ENCODE measurements at places on chromosomes 2 and 18. TPM values are rescaled to one million over a fixed set of nuclear protein-coding genes. Genes with fewer than 3 reads are reported as not detected.
A peak's percentile ranks its signal among the peaks of the same experiment; 100 is the strongest.

The STAT4 gene
- polyA plus RNA-seq, result 2.8 TPM

The PJVK gene
- polyA plus RNA-seq, result 1.0 TPM

The PTPN2 gene
- 30.3 TPM for polyA plus RNA-seq

The GYPC gene
- polyA plus RNA-seq, result 43.9 TPM

- DNase-seq, result no peak
- no peak overlapping the region for H3K27ac ChIP-seq
- peaks cover 3% of the 10 kb centered on the region for H3K36me3 ChIP-seq
- peaks cover 74% of the 10 kb centered on the region for H3K4me1 ChIP-seq
- H3K27me3 ChIP-seq, result no peaks in the 10 kb centered on the region
- no peak overlapping the region for H3K4me3 ChIP-seq
These were observed 9.1 kb downstream of the ITM2C start for GRCh38 chr2:230873661-230874401.

DNA sequence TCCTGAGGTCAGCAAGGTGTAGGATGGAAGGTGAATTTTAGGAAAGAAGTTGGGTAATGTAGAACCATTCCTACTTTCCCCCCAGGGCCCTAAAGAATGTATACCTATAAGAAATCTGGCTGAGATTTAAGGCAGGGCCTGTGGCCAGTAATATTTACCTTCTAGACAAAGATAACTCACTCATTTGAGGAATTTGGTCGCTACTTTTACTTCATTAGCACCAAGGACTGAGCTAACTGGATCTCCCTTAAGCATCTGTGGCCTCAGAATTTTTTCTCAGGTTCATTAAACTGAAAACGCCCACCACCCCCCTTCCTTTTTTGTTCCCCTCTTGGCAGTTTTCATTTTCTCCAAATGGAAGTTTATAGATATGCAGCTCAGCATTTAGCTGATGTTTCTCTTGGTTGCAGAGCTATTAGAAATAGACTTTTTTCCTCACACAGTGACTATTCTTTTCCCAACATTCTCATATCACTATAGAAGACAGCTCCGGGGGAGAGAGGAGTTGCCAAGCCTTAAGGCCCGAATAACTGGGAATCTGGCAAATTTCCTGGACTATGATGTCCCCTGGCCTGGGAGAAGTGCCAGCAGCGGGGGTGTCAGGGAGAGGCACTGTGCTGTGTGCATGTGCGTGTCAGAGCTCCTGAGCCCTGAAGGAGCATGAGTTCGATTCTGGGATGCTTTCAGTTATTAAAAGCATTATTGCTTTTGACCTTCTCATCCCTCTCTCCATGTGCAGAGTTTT is 310.9 kb downstream of the PRKCE start:
- no peak overlapping the region for H3K27ac ChIP-seq
- DNase-seq, result no peak
- H3K4me3 ChIP-seq, result no peak overlapping the region
- no peaks in the 10 kb centered on the region for H3K36me3 ChIP-seq
- peaks cover 32% of the 10 kb centered on the region for H3K4me1 ChIP-seq
- H3K27me3 ChIP-seq, result no peaks in the 10 kb centered on the region

GRCh38 chr18:60228609-60229595 is 143.7 kb downstream of the MC4R start:
- H3K4me3 ChIP-seq, result no peak overlapping the region
- H3K27me3 ChIP-seq, result no peaks in the 10 kb centered on the region
- H3K27ac ChIP-seq, result no peak overlapping the region
- no peaks in the 10 kb centered on the region for H3K4me1 ChIP-seq
- DNase-seq, result no peak

DNA sequence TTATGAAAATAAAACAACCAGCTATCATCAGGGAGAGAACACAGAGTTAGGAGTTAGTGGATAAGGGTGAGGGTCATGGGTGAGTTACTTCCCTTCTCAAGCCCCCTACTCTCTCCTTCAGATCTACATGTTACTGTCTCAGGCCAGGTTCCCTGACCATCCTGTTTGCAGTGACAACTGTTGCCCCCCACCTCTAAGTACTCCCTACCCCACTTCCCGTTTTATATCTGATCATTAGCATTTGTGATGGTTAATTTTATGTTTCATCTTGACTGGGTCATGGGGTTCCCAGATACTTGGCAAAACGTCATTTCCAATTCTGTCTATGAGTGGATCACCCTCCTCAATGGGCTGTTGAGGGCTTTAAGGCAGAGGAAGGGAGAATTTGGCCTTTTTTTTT is 32.8 kb upstream of the ATP8B1 start:
- H3K4me3 ChIP-seq, result no peak overlapping the region
- no peaks in the 10 kb centered on the region for H3K27me3 ChIP-seq
- no peaks in the 10 kb centered on the region for H3K36me3 ChIP-seq
- no peak for DNase-seq
- H3K4me1 ChIP-seq, result no peaks in the 10 kb centered on the region

- DNase-seq, result no peak
- H3K4me1 ChIP-seq, result no peaks in the 10 kb centered on the region
- no peaks in the 10 kb centered on the region for H3K27me3 ChIP-seq
- no peak overlapping the region for H3K4me3 ChIP-seq
- no peak overlapping the region for H3K27ac ChIP-seq
These were observed 12.3 kb downstream of the CALCRL start for GRCh38 chr2:187435756-187436155.

DNA sequence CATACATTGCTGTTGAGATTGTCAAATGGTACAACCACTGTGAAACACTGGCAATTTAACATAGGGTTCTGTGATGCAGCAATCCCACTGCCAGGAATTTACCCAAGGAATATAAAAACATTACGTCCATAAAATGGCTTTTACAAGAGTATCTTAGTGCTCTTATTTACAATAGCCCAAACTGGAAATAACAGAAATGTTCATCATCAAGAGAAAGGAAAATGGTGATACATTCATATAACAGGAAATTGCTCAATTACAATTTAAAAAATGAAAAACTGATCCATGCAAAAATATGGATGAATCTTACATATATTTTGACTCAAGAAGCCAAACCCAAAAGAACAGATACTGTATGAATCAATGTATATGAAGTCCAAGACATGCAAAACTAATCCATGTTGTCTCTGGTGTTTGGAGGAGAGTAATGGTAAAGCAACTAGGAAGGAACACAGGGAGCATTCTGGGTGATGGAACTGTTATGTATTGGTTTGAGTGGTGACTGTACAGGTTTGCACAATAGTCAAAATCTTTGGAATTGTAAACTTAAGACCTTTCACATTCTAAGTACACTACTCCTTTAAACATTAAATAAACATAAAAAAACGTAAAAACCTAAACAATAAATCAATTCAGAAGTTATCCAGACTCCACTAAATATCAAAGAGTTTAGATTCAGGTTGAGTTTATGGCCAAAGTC is 104.8 kb upstream of the WDR75 start:
- H3K27me3 ChIP-seq, result no peaks in the 10 kb centered on the region
- DNase-seq, result no peak
- no peaks in the 10 kb centered on the region for H3K4me1 ChIP-seq
- H3K36me3 ChIP-seq, result no peaks in the 10 kb centered on the region
- H3K4me3 ChIP-seq, result no peak overlapping the region

DNA sequence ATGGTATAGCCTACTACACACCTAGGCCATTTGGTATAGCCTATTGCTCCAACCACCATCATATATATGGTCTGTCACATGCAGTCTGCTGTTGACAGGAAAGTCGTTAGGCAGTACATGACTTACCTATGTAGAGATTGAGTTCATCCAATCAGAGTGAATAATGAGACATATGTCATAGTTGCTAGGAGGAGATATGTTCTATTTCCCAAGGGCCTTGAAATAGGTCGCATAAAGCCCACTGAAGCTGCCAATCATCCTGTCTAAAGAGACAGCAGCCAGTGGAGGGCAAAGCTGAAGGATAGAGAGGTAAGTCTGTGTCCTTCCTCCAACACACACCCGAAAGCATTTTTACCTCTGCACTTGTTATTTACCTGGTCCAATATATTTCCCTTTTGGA is 263.4 kb downstream of the PTPRM start:
- no peak overlapping the region for H3K27ac ChIP-seq
- no peak overlapping the region for H3K4me3 ChIP-seq
- no peaks in the 10 kb centered on the region for H3K27me3 ChIP-seq

- H3K4me3 ChIP-seq, result no peak overlapping the region
- H3K27me3 ChIP-seq, result no peaks in the 10 kb centered on the region
- H3K4me1 ChIP-seq, result no peaks in the 10 kb centered on the region
These were observed 26.6 kb downstream of the SPTBN1 start for GRCh38 chr2:54482715-54483114.

DNA sequence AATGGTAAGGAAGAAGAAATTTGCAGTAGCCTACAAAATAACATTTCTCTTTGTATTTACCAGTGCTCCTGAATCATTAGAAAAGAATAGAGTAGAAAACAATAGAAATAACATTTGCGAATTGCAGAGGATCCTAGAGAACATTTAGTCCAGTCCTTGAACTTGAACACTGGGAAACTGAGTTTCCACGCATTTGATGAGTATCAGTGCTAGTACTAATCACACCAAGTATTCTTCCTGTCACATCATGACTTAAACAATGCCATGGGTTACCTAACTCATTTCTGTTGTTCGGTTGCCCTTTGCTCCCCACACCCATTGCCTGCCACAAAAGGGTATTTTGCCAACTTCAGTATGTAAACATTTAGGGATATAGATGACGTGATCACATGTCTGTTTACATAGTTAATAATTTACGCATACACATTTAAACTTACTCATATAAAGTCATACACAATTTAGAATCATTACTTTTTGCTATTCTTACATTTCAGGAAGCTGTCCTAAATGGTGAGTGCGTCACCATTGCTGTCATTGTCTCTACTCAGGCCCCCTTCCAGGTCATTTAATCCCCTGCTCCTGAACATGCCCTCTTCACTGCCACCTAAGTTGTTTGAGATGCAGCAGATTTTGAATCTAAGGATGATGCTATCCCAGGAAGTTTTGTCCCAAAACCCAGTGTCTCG is 42.3 kb downstream of the CRIM1 start:
- H3K4me3 ChIP-seq, result no peak overlapping the region
- no peaks in the 10 kb centered on the region for H3K27me3 ChIP-seq
- H3K4me1 ChIP-seq, result peaks cover 4% of the 10 kb centered on the region
- H3K36me3 ChIP-seq, result peaks cover 5% of the 10 kb centered on the region

DNA sequence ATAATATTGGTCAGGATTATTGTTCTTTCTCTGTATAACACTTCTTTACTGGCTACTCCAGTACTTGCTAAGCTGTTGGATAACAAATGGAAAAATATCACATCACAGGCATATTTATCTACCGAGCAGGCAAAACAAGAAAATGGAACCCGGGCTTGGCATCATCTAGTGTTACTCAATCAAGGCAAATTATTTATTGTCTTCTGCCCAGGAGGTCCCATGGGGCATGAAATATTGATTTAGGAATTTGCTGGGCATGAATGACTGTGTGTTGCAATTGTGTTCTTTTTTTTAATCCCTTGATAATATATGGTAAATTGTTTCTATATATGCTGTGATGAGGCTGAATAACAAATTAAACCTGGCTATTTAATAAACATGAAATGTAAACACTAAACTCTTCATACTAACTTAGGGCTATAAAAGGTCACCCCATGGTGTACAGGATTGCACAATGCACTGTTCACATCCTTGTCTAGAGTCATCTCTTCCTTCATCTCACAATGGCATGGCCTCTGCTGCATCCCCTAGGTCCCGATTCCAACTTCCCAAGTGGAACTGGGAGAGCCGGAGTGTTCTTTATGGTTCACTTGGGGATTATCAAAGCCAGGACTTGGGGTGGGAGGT is 2.2 kb upstream of the PARD3B start:
- no peak overlapping the region for H3K27ac ChIP-seq
- no peak overlapping the region for H3K4me3 ChIP-seq
- no peak for DNase-seq
- no peaks in the 10 kb centered on the region for H3K36me3 ChIP-seq
- no peaks in the 10 kb centered on the region for H3K4me1 ChIP-seq

GRCh38 chr18:60117321-60117720 is 217.5 kb downstream of the PMAIP1 start:
- H3K4me3 ChIP-seq, result no peak overlapping the region
- H3K27ac ChIP-seq, result no peak overlapping the region
- no peaks in the 10 kb centered on the region for H3K27me3 ChIP-seq
- DNase-seq, result peak; percentile 11

DNA sequence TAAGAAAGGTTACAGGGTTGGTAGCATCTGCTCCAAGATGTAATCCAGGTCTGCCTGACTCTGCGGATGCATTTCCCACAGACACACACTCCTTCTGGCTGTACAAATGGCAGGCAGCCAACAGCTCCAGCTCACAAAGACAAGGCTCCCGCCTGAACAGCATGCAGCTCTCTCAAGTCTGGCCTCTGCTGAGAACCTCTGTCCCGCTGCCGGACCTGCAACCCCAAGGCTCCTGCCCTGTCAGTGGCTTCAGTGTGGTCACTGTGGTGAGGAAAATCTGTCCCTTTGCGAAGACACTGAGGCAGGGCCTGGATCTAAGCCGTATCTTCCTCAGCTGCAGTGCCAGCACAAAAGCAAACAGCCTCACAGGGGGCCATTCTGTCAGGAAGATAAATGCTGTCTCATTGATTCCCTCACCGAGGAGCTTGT is 469.3 kb upstream of the MEX3C start:
- no peaks in the 10 kb centered on the region for H3K36me3 ChIP-seq
- H3K27me3 ChIP-seq, result no peaks in the 10 kb centered on the region
- H3K4me3 ChIP-seq, result no peak overlapping the region
- H3K27ac ChIP-seq, result no peak overlapping the region
- H3K4me1 ChIP-seq, result no peaks in the 10 kb centered on the region

GRCh38 chr2:2083113-2083758 is 247.8 kb downstream of the MYT1L start:
- no peak overlapping the region for H3K4me3 ChIP-seq
- H3K36me3 ChIP-seq, result no peaks in the 10 kb centered on the region
- no peaks in the 10 kb centered on the region for H3K4me1 ChIP-seq
- no peak overlapping the region for H3K27ac ChIP-seq

- H3K4me1 ChIP-seq, result no peaks in the 10 kb centered on the region
- H3K4me3 ChIP-seq, result no peak overlapping the region
- H3K36me3 ChIP-seq, result peaks cover 4% of the 10 kb centered on the region
- DNase-seq, result peak; percentile 42
- peak overlapping the region; percentile 3 for H3K27ac ChIP-seq
These were observed 20.5 kb downstream of the TYMS start for GRCh38 chr18:677951-678381.

- DNase-seq, result no peak
- H3K27ac ChIP-seq, result no peak overlapping the region
- H3K27me3 ChIP-seq, result no peaks in the 10 kb centered on the region
These were observed 23.2 kb downstream of the PLCL1 start for GRCh38 chr2:197827618-197828017.

GRCh38 chr2:194155431-194155830 is 1501.6 kb upstream of the SLC39A10 start:
- no peak overlapping the region for H3K27ac ChIP-seq
- no peaks in the 10 kb centered on the region for H3K4me1 ChIP-seq
- no peak overlapping the region for H3K4me3 ChIP-seq
- H3K27me3 ChIP-seq, result no peaks in the 10 kb centered on the region
- no peak for DNase-seq

- DNase-seq, result no peak
- no peak overlapping the region for H3K4me3 ChIP-seq
- no peaks in the 10 kb centered on the region for H3K36me3 ChIP-seq
- H3K27ac ChIP-seq, result no peak overlapping the region
- no peaks in the 10 kb centered on the region for H3K4me1 ChIP-seq
- H3K27me3 ChIP-seq, result no peaks in the 10 kb centered on the region
These were observed 338.6 kb upstream of the MMADHC start for GRCh38 chr2:149926149-149926548.
